ENCODE measurements at places on chromosomes 1 and 21. TPM values are rescaled to one million over a fixed set of nuclear protein-coding genes. Genes with fewer than 3 reads are reported as not detected.

DNA sequence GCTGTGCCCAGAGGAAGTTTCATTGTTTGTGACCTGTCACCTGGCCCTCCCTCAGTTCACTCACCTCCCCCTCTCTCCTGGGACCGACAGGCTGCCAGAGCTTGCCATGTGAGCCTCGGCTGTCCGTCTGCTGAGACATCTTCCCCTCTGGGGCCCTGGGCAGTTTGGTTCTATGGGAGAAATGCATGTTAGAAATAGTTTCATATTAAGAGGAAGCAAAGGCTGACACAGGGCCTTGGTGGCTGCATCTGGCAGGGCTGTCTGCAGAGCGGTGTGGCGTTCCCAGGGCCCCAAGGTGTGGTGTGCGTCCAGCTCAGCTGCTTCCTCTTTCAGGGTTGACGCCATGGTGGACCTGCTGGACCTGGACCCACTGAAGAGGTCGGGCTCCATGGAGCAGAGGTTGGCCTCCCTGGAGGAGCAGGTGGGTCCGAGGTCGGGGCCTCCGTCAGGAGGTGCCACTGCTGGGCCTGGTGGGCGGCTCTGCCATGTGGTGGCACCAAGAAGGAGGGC is 31.9 kb upstream of the LRRC3 start:
- no peaks in the 10 kb centered on the region for H3K36me3 ChIP-seq
- H3K27ac ChIP-seq: no peak overlapping the region
- H3K27me3 ChIP-seq: no peaks in the 10 kb centered on the region
- H3K4me1 ChIP-seq: no peaks in the 10 kb centered on the region

- H3K27me3 ChIP-seq: no peaks in the 10 kb centered on the region
- no peak overlapping the region for H3K27ac ChIP-seq
- H3K36me3 ChIP-seq: no peaks in the 10 kb centered on the region
These were observed 53.6 kb downstream of the PEX14 start for GRCh38 chr1:10528066-10529014.

DNA sequence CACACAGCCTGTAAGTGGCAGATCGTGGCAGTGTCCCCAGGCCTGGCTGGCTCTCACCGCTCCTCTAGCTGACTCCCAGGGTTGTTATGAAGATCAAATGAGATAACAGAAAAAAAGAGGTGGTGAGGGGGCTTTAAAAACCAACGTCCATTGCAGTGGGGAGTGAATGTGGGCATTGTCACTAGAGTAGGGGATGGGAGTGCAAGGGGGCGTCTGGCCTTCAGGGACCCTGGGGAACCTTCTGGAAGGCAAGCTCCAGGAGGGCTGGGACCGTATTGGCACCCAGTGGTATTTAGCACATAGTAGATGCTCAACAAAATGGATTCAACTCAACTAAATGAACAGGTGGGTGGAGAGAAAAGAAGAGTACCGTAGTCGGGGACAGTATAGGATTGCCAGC is 3.4 kb downstream of the PLA2G2D start:
- DNase-seq: no peak
- no peak overlapping the region for H3K4me3 ChIP-seq
- H3K27ac ChIP-seq: no peak overlapping the region
- H3K36me3 ChIP-seq: no peaks in the 10 kb centered on the region

- H3K27me3 ChIP-seq: no peaks in the 10 kb centered on the region
- H3K27ac ChIP-seq: no peak overlapping the region
- H3K4me1 ChIP-seq: peaks cover 3% of the 10 kb centered on the region
These were observed 24.2 kb upstream of the PHTF1 start for GRCh38 chr1:113783254-113784103.

DNA sequence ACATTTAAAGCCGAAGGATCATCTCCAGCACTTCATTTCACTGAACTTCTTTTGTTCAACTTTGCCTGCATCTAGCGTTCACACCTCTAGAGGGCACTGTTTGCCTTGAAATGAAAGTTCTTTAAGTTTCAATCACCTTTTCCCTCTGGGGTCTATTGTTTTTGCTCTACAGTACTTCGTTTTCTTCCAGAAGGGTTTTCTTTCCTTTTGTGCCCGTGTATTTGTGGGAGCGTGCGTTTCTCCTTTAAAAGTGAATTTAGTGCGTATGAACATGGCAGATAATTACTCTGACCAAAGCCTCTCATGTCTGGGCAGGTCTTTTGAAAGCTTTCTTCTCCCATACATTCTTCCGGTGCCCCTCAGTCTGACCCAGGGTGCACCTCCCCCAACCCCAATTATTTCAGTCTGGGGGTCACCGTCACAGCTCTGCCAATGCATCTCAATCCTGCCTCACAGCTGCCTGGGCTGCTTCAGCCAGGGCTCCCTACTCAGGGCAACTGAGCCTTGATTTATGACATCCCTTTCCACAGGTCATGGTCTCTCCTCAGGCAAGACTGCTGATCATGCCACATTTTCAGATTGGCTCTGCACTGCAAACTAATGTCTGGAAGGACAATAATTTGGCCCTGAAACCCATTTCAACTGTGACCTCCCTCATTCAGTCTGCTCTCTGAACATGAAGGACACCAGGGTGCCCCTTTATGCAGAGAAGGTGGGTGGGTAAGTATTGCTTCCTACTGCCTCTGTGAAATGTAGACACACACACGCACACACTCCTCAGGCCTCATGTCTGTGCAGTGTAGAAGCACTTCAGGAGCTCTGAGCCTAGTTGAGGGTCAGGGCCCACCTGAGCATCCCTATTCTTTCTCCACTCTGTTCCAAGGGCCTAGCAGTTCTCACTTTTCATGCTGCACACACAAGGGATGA is 88.6 kb downstream of the NUF2 start:
- H3K27ac ChIP-seq: no peak overlapping the region
- H3K4me1 ChIP-seq: peaks cover 9% of the 10 kb centered on the region
- peak; percentile 83 for DNase-seq
- no peaks in the 10 kb centered on the region for H3K27me3 ChIP-seq

GRCh38 chr1:170296642-170297041 is 150.9 kb downstream of the NTMT2 start:
- H3K36me3 ChIP-seq: no peaks in the 10 kb centered on the region
- H3K27me3 ChIP-seq: no peaks in the 10 kb centered on the region
- H3K4me3 ChIP-seq: no peak overlapping the region
- no peaks in the 10 kb centered on the region for H3K4me1 ChIP-seq
- no peak for DNase-seq
- H3K27ac ChIP-seq: no peak overlapping the region

GRCh38 chr1:117633068-117633345 is 27.2 kb downstream of the TENT5C start:
- H3K36me3 ChIP-seq: no peaks in the 10 kb centered on the region
- H3K27ac ChIP-seq: no peak overlapping the region
- no peak overlapping the region for H3K4me3 ChIP-seq
- DNase-seq: no peak
- peaks cover 8% of the 10 kb centered on the region for H3K4me1 ChIP-seq

DNA sequence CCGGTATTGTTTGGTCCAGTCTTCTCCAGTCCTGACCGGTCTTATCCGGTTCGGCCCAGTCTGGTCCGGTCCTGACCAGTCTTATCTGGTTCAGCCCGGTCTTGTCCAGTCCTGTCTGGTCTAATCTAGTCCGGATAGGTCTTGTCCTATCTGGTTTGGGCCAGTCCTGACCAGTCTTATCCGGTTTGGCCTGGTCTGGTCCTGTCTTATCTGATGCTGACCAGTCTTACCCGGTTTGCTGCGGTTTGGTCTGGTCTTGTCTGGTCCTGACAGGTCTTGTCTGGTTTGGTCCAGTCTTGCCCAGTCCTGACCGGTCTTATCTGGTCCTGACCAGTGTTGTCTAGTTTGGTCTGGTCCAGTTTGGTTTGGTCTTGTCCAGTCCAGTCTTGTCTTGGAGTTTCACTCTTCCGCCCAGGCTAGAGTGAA is 30.1 kb downstream of the DHX9 start:
- DNase-seq: no peak
- H3K27me3 ChIP-seq: no peaks in the 10 kb centered on the region
- no peaks in the 10 kb centered on the region for H3K4me1 ChIP-seq
- H3K36me3 ChIP-seq: peaks cover 96% of the 10 kb centered on the region
- peak overlapping the region; percentile 61 for H3K27ac ChIP-seq
- H3K4me3 ChIP-seq: no peak overlapping the region

- no peaks in the 10 kb centered on the region for H3K36me3 ChIP-seq
- H3K27me3 ChIP-seq: no peaks in the 10 kb centered on the region
- H3K27ac ChIP-seq: no peak overlapping the region
- no peak for DNase-seq
These were observed 211.1 kb downstream of the NPHP4 start for GRCh38 chr1:5781079-5781478.

GRCh38 chr1:1331068-1331965 is at the start of gene TAS1R3:
Gene TAS1R3, plus strand, starts transcription at chr1:1331280. Its CDS starts 66 bp downstream, at chr1:1331346.
- no peak within 1 kb of the TSS for H3K27ac ChIP-seq
- H3K4me1 ChIP-seq: no peaks in the 10 kb centered on the region
- no peak within 1 kb of the TSS for H3K4me3 ChIP-seq

Gene CD101
- 1.5 TPM for polyA plus RNA-seq

Gene CD1B
- polyA plus RNA-seq: not detected

Gene FTCD
- 4.9 TPM for polyA plus RNA-seq

Gene OLIG1
- polyA plus RNA-seq: 1.4 TPM

Gene KRTAP10-8
- not detected for polyA plus RNA-seq

Gene CFHR4
- not detected for polyA plus RNA-seq

Gene CD2
- polyA plus RNA-seq: not detected

Gene IFNLR1
- polyA plus RNA-seq: 11.4 TPM

Gene FNDC10
- 40.0 TPM for polyA plus RNA-seq

Gene ATP8B2
- polyA plus RNA-seq: 70.1 TPM

Gene SYT14
- 1.4 TPM for polyA plus RNA-seq
